ENCODE measurements at places on chromosomes 16 and 17. TPM values are rescaled to one million over a fixed set of nuclear protein-coding genes. Genes with fewer than 3 reads are reported as not detected.

The ADAM11 gene
- 0.39 TPM for total RNA-seq

DNA sequence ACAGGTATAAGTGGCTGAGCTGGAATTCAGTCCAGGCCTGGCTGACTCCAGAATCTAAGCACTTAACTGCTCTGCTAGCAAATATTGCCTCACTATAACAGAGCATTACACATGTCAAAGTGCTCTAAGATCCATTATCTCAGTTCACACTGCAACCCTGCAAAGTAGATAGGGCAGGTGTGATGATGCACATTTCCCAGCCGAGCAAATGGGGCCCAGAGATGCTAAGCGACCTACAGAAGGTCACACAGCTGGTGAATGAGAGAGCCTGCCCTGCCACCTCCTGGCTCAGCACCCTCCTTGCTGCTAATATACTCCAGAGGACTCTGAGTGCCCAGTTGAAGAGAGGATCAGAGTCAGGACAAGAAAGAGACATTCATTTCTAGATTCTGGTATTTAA, 73.6 kb upstream of the CCL1 start:
- H3K27me3 ChIP-seq: peaks cover 6% of the 10 kb centered on the region
- H3K36me3 ChIP-seq: no peaks in the 10 kb centered on the region
- H3K4me3 ChIP-seq: no peak overlapping the region
- no peak overlapping the region for H3K27ac ChIP-seq
- no peak for DNase-seq

GRCh38 chr17:64269687-64270649, 6.9 kb upstream of the TEX2 start:
- no peak overlapping the region for H3K27ac ChIP-seq
- no peaks in the 10 kb centered on the region for H3K36me3 ChIP-seq
- H3K4me1 ChIP-seq: peaks cover 8% of the 10 kb centered on the region
- H3K27me3 ChIP-seq: no peaks in the 10 kb centered on the region

DNA sequence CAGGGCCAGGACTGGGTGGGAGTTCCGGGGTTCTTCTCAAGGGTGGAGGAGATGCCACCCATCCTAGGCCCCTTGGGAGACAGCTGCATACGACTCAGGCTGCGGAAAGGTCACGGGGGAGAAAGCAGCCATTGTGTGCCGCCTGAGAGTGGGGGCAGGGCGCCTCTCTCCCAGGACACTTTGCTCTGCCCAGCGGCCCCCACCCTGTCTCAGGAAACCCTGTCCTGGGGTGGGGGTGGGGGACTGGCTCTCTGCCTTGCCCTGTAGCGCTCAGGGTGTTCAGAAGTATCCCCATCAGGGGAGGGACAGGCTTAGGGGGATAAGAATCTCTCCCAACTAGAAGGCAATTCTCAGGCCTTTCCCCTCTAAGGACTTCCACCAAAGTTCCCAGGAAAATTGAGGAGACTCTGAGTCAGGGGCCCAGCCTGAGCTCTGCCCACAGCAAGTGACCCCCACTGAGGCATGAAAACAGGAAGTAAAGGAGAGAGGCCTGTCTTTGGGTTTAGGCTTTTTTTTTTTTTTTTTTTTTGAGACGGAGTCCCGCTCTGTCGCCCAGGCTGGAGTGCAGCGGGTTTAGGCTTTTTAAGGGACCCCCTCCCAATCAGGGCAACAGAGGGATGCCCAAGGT, 4.9 kb downstream of the GIT1 start:
- H3K27ac ChIP-seq: peak overlapping the region; percentile 29
- no peak overlapping the region for H3K4me3 ChIP-seq
- no peaks in the 10 kb centered on the region for H3K27me3 ChIP-seq
- DNase-seq: no peak

GRCh38 chr16:56774016-56774680, 44.2 kb downstream of the NUP93 start:
- H3K4me1 ChIP-seq: peaks cover 7% of the 10 kb centered on the region
- H3K27ac ChIP-seq: no peak overlapping the region
- no peaks in the 10 kb centered on the region for H3K36me3 ChIP-seq
- H3K4me3 ChIP-seq: no peak overlapping the region
- DNase-seq: no peak

- no peak overlapping the region for H3K27ac ChIP-seq
- H3K4me1 ChIP-seq: no peaks in the 10 kb centered on the region
- no peaks in the 10 kb centered on the region for H3K27me3 ChIP-seq
- H3K4me3 ChIP-seq: no peak overlapping the region
- no peak for DNase-seq
These were observed 43.9 kb downstream of the TMEM186 start for GRCh38 chr16:8753416-8754054.

GRCh38 chr17:2174468-2175293, 119.8 kb downstream of the HIC1 start:
- H3K4me3 ChIP-seq: no peak overlapping the region
- H3K27me3 ChIP-seq: no peaks in the 10 kb centered on the region
- no peak overlapping the region for H3K27ac ChIP-seq
- DNase-seq: no peak

DNA sequence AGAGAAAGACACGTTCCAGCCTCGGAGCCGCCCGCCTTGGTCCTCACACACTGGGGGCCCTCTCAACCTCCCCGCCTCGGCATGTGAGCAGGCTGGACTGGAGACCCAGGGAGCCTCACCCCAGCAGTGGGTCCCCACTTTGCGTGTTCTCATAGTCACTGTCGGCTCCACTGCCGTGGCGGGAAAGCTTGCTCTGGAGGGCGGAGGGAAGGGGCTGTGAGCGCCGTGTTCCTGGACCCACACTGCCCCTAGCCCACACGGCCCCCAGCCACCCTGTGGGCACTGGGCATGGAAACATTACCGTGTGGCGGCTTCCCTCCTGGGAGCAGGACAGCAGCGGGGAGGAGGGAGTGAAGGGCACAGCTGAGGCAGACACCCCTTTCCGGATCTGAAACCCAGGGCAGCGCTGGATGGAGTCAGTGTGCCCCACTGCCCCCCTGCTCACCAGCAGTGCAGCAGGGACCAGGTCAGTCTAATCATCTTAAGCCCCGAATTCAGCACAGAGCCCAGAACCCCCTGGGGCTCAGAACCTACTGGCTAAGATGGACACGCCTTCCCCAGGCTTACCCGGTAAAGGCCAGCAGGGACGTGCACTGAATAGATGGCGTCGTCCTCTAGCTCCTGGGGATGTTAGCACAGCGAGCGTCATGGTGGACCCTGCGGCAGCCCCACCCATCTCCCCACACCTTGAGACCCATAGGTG, 7.2 kb downstream of the TP53I13 start:
- no peak overlapping the region for H3K4me3 ChIP-seq
- no peaks in the 10 kb centered on the region for H3K27me3 ChIP-seq
- no peak overlapping the region for H3K27ac ChIP-seq
- DNase-seq: no peak
- H3K4me1 ChIP-seq: peaks cover 9% of the 10 kb centered on the region

- no peaks in the 10 kb centered on the region for H3K27me3 ChIP-seq
- peaks cover 90% of the 10 kb centered on the region for H3K36me3 ChIP-seq
- no peak for DNase-seq
- H3K27ac ChIP-seq: peak overlapping the region; percentile 52
- peaks cover 2% of the 10 kb centered on the region for H3K4me1 ChIP-seq
These were observed 35.7 kb downstream of the IKZF3 start for GRCh38 chr17:39828443-39828842.

- DNase-seq: no peak
- peak overlapping the region; percentile 75 for H3K27ac ChIP-seq
- H3K4me3 ChIP-seq: no peak overlapping the region
- H3K27me3 ChIP-seq: no peaks in the 10 kb centered on the region
These were observed 6.5 kb downstream of the NFATC3 start for GRCh38 chr16:68091380-68092261.

- H3K4me1 ChIP-seq: no peaks in the 10 kb centered on the region
- no peak for DNase-seq
- no peaks in the 10 kb centered on the region for H3K27me3 ChIP-seq
These were observed 40.3 kb downstream of the SMURF2 start for GRCh38 chr17:64621772-64622171.

DNA sequence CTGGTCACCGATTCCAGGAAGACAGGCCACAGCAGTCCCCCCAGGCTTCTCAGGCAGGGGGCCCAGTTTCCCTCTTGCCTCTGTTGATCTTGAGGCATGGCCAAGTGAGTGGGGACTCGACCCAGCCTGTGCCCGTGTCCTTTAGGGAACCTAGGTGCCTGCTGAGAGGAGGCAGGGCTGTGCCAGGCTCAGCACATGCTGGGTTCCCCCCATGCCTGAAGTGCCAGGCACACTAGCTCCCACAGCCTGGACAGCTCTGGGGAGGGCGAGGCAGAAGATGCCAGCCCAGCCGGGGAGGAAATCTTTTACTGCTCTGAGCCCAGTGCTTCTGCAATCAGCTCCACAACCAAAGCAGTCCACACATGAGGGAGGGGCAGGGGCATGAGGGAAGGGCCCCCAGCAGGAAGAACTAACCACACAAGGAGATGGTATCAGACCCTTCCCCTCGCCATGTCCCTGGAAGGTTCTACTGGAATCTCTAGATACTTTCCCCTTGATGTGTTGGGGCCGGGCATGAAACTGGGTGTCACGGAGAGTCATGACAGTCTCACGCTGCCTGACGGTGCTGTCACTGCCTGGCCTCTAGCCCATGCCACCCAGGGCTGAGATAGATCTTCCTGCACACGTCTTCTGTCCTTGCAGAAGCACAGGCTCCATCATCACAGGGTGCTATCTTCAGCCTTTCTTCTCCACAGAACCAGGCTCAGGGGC, 25.5 kb downstream of the MYO18A start:
- no peaks in the 10 kb centered on the region for H3K36me3 ChIP-seq
- H3K4me1 ChIP-seq: peaks cover 16% of the 10 kb centered on the region
- no peak overlapping the region for H3K4me3 ChIP-seq
- no peak overlapping the region for H3K27ac ChIP-seq
- H3K27me3 ChIP-seq: no peaks in the 10 kb centered on the region
